Stimulated activated CD8-positive, alpha-beta memory T cell treated with anti-CD3 and anti-CD28 coated beads, Interleukin-7, amount 100 ng/mL, for 24 hours (primary cell): ENCODE measurements at places on chromosomes 7 and 10.

DNA sequence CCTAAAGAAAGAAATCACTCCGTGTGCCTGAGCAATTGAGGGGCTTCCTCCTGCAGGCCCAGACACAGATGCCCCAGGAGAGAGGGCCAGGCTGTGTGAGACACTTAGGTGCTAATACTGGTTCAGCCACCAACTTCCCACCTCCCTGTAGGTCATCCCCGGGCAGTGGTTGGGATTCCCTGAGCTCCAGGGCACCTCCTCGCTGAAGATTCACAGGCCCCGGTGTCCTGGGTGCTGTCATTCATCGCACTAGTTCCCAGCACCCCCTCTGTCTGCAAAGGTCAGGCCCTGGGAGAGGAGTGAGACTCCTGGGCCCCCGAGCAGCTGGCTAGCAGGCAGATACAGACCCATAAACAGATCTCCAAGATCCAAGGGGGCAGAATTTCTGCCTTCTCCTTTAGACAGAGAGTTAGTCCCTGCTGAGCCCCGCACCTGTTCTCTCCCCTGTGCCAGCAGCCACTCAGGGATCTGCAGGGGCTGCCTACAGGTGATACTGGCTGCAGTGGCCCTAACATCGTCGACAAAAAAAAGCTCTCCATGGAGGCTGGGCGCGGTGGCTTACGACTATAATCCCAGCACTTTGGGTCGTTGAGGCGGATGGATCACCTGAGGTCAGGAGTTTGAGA, 38.2 kb upstream of the GTF2I start:
- DNase-seq, result no peak

- DNase-seq, result no peak
Observed at GRCh38 chr7:28409716-28410627, 2.3 kb upstream of the CREB5 start.

GRCh38 chr10:115117301-115117700, 24.1 kb downstream of the ATRNL1 start:
- DNase-seq, result no peak

- no peak for DNase-seq
Observed at GRCh38 chr7:2520131-2520760, 672 bp downstream of the LFNG start.

DNA sequence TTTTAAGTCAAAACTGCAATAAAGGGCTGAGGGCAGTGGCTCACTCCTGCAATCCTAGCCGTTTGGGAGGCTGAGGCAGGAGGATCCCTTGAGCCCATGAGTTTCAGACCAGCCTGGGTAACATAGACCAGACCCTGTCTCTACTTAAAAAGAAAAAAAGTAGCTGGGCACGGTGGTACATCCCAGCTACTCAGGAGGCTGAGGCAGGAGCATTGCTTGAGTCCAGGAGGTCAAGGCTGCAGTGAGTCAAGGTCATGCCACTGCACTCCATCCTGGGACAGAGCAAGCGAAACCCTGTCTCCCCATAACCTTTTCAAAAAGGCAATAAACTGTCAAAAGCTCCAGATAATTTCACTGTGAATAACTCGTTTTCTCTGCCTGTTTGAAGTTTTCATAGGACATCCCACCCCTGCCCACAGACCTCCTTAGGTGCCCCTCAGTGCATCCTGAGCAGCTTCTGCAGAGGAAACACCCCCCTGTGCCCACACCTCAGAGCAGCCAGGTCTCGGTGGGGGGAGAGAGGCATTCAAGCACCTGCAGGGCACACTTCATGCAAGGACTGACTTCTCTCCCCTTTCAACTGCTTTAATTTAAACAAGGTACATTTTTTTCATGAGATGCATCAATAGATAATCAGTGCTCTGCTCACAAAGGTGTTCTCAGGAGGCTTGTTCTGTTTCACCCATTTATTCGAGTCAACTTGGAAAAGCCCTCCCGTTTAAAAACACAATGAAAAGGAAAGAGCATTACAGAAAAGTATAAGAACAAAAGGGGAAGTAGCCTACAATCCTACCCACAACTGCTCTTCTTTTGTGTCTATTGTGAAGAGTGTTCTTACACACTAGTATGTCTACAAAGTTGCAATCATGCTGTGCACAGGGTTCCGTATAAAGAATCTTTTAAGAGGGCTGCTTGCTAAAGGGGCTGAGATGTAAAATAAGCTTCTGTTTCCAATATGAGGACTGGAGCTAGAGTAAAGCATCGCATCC, 104.9 kb downstream of the KMT2E start:
- DNase-seq, result no peak

GRCh38 chr10:5976512-5977470, 552 bp downstream of the IL15RA start:
- DNase-seq, result peak; percentile 19

DNA sequence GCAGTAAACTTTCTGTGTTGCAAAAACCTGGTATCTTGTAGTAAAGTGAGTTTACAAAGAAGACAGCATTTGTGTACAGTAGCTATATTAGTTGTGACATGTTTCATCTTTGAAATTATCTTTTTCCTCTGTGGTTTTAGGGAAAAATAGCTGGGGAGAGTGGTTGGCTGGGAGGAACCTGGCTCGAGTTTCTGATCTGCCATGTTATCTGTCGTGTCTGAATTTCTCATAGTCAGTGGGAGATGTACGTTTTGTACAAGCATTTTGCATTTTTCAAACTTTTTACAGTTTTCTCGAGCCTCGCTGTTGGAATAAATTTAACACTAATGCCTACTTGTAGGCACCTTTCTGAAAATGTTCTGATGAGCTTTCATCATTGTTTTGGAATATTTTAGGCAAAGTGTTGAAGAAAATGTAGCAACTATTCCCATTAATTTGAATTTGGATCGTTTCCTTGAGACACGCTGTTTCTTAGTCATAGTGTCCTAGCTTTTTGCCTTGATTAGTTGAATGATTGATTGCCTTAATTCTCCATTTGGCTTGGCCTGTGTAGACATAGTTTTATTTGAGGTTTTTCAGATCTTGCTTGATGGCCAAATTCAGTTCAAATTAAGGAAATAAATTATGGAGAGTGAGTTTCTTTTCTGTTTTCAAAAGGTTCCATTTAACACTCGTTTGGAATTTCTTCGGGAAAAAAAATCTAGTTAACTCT, 65.1 kb downstream of the CAMK1D start:
- no peak for DNase-seq

DNA sequence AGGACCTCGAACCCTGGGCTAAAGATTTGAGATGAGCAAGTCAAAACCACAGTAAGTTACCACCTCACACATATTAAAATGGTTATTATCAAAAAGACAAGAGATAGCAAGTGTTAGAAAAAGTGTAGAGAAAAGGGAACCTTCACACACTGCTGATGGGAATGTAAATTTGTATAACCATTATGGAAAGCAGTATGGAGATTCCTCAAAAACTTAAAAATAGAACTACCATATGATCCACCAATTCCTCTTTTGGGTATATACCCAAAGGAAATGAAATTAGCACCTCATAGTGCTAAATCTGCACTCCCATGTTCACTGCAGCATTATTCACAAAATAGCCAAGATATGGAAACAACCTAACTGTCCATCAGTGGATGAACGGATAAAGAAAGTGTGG, 20.8 kb upstream of the FRA10AC1 start:
- DNase-seq, result no peak

DNA sequence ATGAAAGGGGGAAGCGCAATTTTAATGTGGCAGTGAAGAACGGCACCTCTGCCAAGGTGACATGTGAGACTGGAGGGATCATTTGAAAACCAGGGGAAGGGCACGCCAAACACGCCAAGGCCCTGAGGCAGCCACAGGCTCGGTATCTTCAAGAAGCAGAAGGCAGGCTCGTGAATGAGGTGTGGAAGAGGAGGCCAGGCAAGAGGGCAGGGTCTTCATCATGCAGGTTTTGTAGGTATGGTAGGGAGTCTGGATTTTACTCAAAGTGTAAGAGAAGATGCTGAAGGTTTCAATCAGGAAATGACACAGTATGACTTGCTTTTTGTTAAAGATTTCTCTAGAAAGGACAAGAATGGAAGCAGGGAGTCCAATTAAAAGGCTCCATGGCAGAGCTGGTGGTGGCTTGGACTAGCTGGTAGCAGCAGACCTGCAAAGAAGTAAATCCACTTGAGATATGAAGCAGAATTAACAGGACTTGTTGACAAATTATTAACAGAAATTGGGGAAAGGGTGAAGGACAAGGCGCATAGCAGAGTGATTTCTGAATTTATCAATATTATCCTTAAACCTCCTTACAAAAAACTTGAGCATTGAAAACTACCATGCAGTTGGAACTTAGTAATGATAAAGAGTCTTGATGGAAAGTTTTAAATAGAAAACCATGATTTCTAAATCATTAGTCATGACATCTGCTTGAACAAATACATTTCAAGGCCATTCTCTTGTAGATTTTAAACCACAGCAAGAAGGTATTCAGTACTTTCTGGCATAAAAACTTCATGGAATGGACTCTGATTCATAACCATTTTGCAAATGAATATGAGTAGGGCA, 70.4 kb downstream of the COA1 start:
- no peak for DNase-seq

DNA sequence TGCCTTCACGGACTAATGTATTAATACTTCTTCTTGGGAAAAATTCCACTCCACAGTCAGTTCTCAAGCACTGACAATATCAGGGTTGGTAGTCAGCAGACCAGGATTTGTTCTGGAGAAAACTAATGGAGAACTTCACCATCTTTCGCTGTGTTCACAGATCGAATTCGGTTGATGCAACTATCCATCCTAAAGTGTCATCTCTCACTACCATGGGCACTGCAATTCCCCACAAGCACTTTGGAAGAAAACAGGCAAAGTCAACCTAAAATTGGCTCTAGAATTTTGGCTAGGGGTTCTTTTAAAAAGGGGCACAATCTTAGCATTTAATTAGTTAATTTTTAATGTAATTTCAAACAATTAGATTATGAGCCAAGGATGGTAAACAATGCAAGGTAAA, 164.4 kb downstream of the HGF start:
- DNase-seq, result no peak

GRCh38 chr7:153422291-153423209, 629.6 kb upstream of the DPP6 start:
- no peak for DNase-seq

GRCh38 chr10:111990734-111991133, 192.8 kb downstream of the GPAM start:
- DNase-seq, result no peak
